Stimulated activated naive CD4-positive, alpha-beta T cell treated with Interleukin-2 at 50 U/mL for 16 hours (primary cell): ENCODE measurements at places on chromosomes 1 and 21.

DNA sequence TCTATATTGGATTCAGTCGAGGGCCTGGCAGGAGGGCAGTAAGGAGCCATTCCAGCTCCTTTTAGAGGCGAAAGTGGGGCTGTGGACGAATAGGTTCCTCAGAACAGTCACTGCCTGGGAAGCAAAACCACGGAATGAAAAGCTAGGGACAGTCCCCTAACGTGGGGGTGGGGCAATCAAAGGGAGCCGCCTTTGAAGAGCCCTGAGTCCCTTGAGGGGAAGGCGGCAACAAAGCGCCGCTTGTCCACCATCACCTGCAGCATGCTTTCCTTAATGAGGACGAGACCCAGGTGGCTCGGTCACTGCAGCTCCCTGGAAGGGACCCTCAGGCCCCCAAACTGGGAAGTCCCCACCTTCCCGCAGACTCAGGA, 184.7 kb downstream of the ETS2 start:
- DNase-seq = no peak

- no peak for DNase-seq
Observed at GRCh38 chr1:201146626-201147390, 7.5 kb downstream of the TMEM9 start.

DNA sequence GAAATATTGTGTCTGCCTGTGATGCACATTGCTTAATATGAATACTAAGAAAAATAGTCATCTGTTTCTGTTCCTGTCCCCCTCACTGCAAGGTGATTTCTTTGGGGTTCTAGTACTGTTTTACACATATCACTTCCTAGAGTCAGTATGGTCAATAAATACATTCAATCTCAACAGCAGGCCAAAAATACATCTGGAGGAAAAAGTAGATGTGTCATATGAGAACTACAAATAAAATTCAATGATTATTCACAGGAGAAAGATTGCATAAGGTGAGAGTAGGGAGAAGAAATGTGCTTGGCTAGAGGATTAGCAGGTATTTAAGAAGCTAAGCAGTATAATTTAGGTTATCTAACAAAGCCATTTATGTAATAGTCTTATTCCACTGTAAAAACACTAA, 45.3 kb upstream of the SAMSN1 start:
- DNase-seq = no peak

- DNase-seq = no peak
Observed at GRCh38 chr1:241598249-241598648, 41.9 kb downstream of the CHML start.

DNA sequence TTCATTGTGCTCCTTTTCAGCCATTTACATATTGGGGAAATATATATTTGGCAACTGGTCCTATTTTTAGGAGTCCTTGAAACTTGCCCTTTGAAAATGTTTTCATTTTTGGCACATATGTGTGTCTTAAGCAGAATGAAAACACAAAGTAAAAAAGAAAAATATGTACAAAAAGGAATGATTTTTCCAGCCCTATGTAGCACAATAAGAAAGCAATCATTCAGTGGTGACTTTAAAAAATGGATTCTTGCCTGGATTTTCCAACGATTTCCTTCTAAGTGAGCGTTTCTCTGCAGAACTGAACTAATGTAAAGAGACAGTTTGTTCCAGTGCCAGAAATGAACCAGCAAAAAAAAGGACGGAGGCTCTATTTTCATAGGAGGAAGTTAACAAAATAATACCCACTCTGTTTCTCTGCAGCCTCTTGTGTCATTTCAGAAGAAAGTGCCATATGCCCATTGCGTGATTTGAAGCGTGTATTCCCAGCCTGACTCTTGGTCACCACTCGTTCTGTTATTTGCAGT, 340.1 kb downstream of the SETD4 start:
- DNase-seq = no peak

GRCh38 chr1:211939876-211940468, 95.4 kb downstream of the INTS7 start:
- peak; percentile 22 for DNase-seq

DNA sequence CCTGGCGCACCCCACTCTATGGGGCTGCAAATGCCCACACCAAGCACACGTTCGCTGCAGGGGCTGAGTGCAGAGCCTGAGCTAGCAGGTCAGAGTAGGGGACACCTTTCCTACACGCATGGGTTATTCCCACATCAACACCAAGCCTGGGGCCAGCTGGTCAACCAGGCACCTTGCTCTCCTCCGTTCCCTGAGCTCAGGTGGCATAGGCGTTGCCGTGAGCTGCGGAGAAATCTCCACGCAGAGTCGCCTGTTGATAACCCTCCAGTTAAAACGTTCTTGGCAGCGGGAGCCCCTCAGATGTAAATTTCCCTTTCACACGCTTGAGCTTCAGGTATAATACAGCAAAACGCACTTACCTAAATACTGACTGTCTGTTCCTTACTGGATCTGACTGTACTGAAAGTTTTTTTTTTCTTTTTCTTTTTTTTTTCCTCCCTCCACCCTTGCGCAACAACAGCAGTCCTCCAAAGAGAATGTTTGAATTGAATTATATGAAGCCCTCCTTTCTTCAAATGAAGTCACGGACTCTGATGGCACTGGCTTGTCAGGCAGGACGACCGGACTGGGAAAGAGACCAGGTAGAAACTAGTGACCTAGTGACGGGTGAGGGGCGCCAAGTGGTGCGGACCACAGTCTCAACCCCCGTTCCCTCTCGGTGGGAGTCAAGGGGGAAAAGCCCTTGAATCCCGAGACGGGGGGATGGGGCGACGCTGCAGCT, 2.1 kb downstream of the BRINP3 start:
- DNase-seq = no peak

GRCh38 chr1:54989473-54989872, 9.0 kb downstream of the TMEM61 start:
- DNase-seq = no peak

- DNase-seq = no peak
Observed at GRCh38 chr21:45593162-45594022, 50.1 kb upstream of the PCBP3 start.

GRCh38 chr1:205074513-205074912, 9.7 kb downstream of the TMEM81 start:
- DNase-seq = no peak

- DNase-seq = no peak
Observed at GRCh38 chr1:230854423-230854822, 13.9 kb downstream of the C1orf198 start.

- DNase-seq = no peak
Observed at GRCh38 chr1:21068937-21069336, 107.8 kb downstream of the EIF4G3 start.

GRCh38 chr21:36097427-36098181, 27.8 kb downstream of the CBR1 start:
- DNase-seq = no peak

- no peak for DNase-seq
Observed at GRCh38 chr1:58722967-58723366, 23.1 kb upstream of the MYSM1 start.

DNA sequence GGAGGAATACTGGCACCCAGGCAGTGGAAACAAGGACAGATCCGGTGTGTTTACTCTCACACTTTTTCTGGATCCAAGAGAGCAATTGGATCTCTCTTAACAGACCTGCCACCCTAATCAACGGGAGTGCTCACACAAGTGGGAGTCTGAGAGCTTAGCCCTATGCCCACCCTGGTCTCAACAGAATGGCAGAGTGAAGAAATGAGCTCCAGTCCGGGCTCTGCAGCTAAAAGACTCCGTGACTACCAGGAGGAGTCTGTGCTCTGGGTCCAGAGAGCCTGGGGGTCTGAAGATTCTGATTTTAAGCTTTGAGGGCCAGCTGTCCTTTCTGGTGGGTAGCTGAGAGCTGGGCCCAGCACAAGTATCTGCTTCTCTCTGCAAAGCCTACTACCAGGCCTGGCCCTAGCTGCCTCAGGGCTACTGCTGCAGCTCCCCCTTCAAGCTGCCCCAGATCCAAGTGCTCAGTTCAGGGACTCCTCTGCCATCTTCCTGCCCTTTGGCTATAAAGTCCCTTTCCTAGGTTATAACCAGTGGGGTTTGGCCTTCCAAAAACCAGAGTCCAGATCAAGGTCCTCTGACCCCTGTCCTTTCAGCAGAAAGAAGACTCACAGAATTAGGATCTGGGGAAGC, 3.9 kb downstream of the S100A9 start:
- no peak for DNase-seq

- DNase-seq = no peak
Observed at GRCh38 chr1:223667484-223668182, 2.1 kb upstream of the CAPN8 start.

- DNase-seq = no peak
Observed at GRCh38 chr1:46621930-46622329, 5.3 kb upstream of the MOB3C start.

- DNase-seq = no peak
Observed at GRCh38 chr1:156101880-156102279, 12.6 kb upstream of the LMNA start.

DNA sequence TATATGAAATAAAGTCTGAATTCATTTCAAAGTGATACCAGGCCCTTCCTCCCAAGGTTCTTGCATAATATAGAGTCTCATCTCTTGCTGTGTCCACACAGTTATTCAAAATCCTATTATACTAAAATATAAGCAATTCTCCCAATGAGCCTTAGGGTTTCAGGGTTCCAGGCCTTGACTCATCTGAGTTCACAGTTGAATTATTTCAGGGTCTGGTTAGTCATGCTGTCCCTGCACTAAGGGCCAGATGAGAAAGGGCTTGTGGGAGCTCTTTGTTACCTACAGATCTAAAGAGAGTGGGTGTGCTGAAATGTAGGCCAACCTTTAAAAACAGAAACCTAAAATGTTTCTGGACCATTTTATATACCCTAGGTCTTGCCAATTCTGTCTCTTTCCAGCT, 337.5 kb upstream of the LRRC7 start:
- no peak for DNase-seq

DNA sequence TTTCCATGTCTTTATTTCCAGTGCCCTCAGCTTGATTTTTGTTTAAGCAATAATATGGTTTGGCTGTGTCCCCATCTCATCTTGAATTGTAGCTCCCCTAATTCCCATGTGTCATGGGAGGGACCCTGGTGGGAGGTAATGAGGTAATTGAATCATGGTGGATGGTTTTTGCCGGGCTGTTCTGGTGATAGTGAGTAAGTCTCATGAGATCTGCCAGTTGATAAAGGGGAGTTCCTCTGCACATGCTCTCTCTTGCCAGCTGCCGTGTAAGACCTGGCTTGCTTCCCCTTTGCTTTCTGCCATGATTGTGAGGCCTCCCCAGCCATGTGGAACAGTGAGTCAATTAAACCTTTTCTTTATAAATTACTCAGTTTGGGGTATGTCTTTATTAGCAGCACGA, 559.6 kb upstream of the ADAMTS5 start:
- no peak for DNase-seq

GRCh38 chr1:93516164-93516563, 68.2 kb downstream of the FNBP1L start:
- DNase-seq = no peak

DNA sequence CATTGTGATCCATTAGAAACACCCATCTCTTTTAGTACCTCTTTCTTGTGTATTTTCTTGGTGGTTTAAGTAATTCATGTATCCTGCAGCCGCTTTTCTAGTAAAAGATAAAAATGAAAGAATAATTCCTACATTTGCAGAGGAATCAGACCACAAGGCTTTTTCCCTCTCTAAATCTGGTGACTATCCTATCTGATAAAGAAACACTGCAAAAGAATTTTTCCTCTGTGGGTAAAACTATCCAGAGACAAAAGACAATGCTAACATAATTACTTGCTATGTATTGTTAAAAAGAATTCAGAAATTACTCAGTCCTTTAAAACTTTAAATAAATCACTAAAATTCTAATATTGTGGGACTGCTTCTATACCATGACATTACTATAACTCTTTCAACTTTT, 51.0 kb downstream of the PRRX1 start:
- DNase-seq = no peak

- DNase-seq = no peak
Observed at GRCh38 chr1:119815361-119815760, 4.1 kb upstream of the REG4 start.

- DNase-seq = no peak
Observed at GRCh38 chr1:203627851-203628200, 1.2 kb downstream of the ATP2B4 start.

- no peak for DNase-seq
Observed at GRCh38 chr1:208374391-208374941, 130.3 kb upstream of the PLXNA2 start.

DNA sequence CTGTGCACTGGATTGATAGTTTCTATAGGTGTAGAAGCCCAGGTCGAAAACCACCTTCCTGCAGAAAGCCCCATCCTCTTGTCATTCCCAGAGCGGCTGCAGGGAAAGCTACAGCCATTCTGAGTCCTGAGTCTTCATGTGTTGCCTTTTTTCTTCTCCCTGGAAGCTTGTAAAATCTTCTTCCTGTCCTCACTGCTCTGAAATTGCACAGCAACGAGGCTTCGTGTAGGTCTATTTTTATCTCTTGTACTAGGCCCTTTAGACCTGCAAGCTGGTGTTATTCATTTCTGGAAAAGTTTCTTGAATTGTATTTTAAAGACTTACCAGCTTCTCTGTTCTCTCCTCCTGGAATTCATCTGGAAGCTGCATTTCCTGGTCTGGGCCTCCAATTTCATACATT, 44.2 kb upstream of the ETS2 start:
- DNase-seq = no peak

GRCh38 chr1:81664341-81664740, 136.4 kb upstream of the ADGRL2 start:
- DNase-seq = no peak

- DNase-seq = no peak
Observed at GRCh38 chr1:61979729-61980128, 214.9 kb upstream of the L1TD1 start.

- DNase-seq = no peak
Observed at GRCh38 chr1:177825276-177825901, 144.5 kb downstream of the SEC16B start.
